ENCODE measurements at places on chromosomes 1 and 21. TPM values are rescaled to one million over a fixed set of nuclear protein-coding genes. Genes with fewer than 3 reads are reported as not detected.

Gene ARL8A
- total RNA-seq: 36.3 TPM

Gene PRUNE1
- 21.3 TPM for total RNA-seq

Gene TNFRSF8
- total RNA-seq: 0.31 TPM

Gene TMEM82
- 8.0 TPM for total RNA-seq

Gene HES4
- 21.1 TPM for total RNA-seq

Gene ZCCHC17
- 16.0 TPM for total RNA-seq

Gene F5
- total RNA-seq: 0.44 TPM

Gene NES
- 3.0 TPM for total RNA-seq

Gene MECR
- 18.3 TPM for total RNA-seq

Gene SELL
- 0.92 TPM for total RNA-seq

Gene KIF14
- total RNA-seq: 0.60 TPM

GRCh38 chr1:97070376-97070775 lies 348.8 kb downstream of the PTBP2 start:
- DNase-seq: no peak

DNA sequence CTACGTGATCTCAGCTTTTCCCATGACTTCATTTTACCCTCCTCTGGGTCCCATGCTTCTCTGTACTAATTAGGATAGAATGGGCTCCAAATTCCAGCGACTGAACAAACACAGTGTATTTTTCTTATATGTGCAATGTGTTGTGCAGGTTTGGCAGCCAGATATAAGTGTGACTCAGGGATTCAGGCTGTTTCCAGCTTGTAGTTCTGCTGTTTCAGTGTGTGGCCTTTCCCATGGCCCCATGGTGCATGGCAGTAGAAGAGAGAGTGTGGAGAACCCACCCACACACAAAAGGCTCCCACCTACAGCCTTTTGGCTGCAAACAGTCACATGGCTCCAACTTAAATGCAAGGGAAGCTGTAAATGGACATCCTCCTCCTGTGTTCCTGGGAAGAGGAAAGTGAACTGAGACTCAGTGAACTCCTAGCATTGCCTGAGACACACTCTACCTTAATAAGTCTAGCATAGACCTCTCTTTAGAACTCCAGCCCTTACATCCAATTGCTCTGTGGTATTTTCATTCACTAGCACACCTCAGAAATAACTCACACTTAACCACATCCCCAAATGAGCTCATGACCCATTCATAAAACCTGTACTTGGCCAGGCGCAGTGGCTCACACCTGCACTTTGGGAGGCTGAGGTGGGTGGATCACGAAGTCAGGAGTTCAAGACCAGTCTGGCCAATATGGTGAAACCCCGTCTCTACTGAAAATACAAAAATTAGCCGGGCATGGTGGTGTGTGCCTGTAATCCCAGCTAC lies 58.7 kb downstream of the KIAA0040 start:
- DNase-seq: no peak

DNA sequence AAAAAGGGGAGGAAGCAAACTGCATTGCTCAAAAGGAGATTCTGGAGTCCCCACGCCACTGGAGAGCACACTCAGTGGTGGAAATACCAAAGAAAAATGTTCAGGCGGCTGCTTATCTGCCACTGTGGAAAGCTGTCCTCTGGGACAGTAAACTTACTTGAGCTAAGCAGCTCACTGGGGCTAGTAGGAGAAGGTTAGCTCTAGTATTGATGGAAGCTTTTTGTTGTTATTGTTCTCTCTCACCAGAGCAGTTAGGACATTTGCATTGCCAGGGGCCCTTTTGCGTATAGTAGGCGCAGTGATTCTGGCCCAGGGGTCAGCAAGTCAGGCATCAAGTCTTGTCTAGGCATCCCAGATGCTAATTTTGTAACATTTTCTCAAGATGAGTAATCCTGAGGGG lies 15.6 kb downstream of the BACE2 start:
- no peak for DNase-seq

DNA sequence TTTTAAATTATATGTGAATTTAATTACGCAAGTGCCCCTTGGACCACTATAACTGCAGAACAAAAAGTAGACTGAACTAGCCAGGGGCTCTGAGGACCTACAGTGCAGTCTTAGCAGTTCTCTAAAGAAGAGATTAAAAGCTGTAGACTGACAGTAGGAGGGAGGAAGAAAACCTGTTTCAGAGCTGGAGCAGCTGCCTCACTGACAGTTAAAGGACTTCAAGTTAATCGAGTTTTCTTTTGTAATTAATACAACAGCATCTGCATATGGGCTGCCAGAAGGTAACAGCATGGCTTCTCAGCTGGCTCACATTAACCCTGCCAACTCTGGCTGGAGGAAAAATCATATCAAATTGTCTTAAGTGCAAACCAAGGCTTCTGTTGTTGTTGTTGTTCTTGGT lies 19.9 kb downstream of the DSTYK start:
- DNase-seq: no peak

- no peak for DNase-seq
Measured at GRCh38 chr1:47179988-47180563, 9.8 kb downstream of the PDZK1IP1 start.

GRCh38 chr1:84687714-84688462 lies 2.4 kb downstream of the SSX2IP start:
- DNase-seq: no peak

DNA sequence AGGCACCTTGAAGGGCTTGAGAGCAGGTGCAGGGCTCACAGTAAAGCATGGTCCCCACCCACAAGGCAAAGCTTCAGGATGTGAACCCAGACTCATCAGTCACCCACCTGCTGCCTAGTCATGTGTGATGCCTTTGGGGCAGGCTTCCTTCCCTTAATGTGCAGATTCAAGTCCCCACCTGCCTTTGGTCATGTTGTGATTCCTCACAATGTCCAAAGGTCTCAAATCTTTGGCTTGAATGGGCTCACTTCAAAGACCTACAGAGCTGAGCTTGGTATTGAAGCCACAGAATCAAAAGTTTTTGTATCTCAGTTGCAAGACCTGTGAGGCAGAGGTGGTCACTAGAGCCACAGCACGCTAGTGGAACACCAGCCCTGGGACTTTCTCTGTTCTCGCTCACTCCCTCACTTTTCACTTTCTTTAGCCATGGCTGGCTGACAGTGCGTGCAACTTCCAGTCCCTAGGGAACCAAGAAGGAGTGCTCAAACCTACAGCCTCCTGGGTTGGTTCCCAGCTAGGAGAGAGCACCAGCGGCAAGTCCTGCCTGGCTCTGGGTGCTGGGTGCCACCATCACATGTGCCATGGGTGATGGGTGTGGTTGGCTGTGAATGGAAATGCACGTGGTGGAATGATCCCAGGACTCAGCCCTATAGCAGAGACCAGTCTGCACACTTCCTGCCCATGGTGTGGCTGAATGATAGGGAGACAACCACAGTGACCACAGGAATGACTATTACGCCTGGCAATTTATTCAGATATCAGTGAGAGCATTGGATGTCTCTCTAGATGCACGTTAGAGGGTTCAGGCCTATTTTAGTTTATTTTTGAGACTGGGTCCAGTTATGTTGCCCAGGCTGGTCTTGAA lies 26.4 kb upstream of the CLIC6 start:
- DNase-seq: no peak

GRCh38 chr1:160997323-160998038 lies 23.5 kb downstream of the F11R start:
- peak; percentile 86 for DNase-seq

DNA sequence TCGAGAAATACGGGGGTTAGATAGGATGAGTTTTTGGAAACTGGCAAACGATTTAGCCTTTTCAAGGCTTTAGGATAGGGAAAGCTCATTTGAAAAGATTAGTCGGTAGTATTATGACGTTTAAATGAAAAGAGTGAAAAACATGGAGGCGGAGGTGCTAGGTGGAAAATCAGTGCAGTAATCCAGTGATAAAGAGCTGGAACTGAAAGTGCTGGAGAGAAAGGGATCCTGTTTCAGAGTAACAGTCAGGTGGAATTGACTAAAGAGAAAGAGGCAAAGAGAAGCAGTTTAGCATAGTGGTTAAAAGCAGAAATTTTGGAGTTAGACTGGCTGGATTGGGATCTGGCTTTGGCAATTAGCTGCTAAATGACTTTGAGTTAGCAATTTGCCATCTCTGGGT lies 945 bp downstream of the WDR3 start:
- DNase-seq: no peak

DNA sequence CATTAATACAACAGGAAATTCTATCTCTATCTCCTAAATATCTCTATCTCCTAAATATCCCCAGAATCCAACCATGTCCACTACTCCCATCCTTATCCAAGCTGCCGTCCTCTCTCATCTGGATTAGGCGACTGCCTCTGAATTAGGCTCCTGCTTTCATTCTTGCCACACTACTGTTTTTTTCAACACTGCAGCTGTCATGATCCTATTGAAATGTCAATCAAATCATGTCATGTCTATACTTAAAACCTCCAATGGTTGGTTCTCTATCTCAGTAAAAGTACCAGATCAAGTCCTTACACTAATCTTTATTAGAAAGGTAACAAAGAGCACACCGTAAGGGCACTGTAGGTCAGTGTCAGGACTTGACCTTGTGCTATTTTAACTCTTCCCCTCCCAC lies 82.0 kb upstream of the NFIA start:
- no peak for DNase-seq

DNA sequence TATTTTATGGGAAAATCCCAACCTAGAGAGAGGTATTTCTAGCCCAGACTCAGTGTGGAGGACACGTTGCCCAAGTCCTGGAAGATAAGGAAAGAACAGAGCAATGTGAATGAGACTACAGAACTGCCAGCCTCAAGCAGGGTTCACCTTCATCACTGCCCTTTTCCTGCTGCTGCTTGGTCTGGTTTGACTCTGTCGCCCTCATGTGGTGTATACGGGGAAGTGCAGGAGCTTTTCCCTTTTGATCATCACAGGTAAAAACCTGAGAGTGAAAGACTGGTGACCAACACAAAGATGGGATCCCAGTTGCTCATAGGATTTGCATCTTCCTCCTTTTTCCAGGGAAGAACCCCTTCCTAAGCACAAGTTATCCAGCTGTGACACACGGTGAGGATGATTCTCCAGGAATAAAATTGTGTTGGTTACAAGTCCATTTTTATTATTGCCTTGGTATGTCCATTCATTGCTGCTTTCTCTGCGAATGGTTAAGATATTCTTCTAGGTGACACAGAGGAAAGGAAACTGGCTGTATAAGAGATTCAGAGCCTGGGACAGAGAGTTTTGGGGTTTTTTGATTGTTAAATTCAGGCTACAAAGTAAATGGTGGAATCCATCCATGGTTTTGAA lies 89.5 kb upstream of the CD53 start:
- peak; percentile 59 for DNase-seq

GRCh38 chr1:223479261-223479660 lies 86.0 kb downstream of the CCDC185 start:
- no peak for DNase-seq

- no peak for DNase-seq
Measured at GRCh38 chr1:9115351-9116205, 13.3 kb downstream of the GPR157 start.

DNA sequence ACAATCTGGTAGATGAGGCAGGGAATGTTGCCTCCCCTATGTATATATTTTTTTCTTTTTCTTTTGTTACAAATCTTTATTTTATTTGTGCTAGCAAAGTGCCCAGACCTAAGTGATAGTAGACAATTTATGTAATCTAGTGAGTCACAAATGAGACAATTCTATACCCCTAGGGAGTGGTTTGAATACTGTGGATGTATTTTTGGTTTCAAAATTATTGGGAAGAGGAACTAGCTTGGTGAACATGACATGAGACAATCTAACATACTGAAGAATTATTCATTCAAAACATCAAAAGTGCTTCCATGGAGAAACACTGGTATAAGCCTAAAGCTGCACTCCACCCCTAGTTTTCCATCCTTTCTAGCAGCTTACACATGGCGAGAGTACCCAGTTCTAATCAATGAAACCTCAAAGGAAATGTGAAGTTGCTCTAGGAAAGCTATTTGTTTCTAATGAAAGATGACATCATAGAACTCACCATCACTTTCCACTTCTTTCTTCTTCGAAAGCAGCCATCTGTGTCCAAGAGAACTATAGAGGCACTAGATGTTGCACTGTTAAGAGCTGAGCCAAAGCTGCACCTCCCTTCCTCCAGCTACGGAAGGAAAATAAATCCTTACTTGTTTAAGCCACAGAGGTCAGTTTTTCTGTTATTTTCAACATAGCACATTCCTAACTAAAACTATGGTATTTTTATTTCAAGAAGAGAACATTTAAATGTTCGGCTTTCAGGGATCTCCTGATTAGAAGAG lies 764.6 kb downstream of the LTN1 start:
- DNase-seq: no peak

DNA sequence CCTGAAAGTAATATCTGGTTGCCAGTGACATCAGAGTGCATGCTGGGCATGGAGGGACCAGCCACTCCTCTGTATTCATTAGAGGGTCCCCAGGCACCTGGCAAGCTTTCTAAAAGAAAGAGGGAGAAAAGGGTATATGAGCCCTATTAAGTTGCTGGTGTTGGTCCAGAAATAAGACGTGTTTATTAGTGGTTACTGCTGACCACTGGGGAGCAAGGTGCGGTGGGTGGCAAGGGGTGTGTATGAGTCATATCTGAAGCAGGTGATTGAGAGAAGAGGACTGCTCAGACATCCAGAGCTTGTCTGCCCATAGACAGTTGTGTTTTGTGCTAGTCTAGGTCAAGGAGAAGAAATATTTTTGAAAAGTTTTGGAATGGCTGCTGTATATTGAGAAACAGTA lies 298.1 kb downstream of the TM2D1 start:
- no peak for DNase-seq

GRCh38 chr1:157077394-157077793 lies 22.2 kb downstream of the ETV3L start:
- DNase-seq: no peak

GRCh38 chr1:167401260-167401873 lies 117.0 kb downstream of the CD247 start:
- DNase-seq: peak; percentile 80

- DNase-seq: peak; percentile 82
Measured at GRCh38 chr1:177346790-177347359, 176.1 kb downstream of the BRINP2 start.

GRCh38 chr1:47635111-47635510 lies 197.3 kb downstream of the FOXD2 start:
- no peak for DNase-seq

DNA sequence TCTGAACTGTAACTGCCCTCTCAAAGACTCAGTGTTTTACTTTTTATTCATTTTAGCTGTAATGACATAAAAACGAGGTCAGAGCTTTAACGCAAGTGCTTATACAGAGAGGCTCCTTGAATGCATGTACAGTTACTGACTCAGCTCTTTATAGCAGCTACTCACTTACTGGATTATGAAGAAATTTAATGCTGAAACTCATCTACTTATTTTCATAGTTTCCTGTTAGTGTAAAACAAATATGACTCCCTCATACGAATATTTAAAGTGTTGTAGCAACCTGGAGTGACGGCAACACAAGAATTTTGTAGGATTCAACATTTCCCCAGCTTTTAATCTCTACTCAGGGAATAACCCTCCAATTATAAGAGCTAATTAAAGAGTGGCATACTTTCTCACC lies 32.7 kb downstream of the ADSS2 start:
- no peak for DNase-seq

- peak; percentile 80 for DNase-seq
Measured at GRCh38 chr1:110674337-110675059, at the start of gene KCNA3. Gene KCNA3, minus strand, starts transcription at chr1:110674940. Its CDS starts 131 bp downstream, at chr1:110674809.

Measured in mucosa of descending colon (tissue), 3 donors.